Activated CD4-positive, alpha-beta memory T cell treated with anti-CD3 and anti-CD28 coated beads for 36 hours (primary cell): ENCODE measurements at places on chromosomes 3 and 15. TPM values are rescaled to one million over a fixed set of nuclear protein-coding genes. Genes with fewer than 3 reads are reported as not detected.

DNA sequence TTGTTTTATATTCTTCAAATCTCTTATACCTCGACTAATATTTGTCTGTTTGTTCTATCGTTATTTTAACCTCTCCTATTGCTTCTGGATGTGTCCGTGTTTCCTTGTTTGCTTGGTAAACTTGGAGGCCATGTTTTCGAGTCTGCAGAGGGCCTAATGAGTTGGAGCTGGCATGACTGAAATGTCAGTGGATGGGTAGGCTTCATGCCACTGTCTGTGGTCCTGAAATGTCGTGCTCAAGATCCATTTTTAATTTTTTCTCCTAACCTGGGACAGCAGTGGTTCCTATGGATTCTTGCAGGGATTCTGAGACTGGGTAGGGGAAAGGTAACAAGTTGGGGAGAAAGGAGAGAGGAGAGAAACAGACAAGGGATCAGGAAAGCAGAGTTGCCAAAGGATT lies 18.8 kb upstream of the GASK1A start:
- no peak for DNase-seq
- peaks cover 11% of the 10 kb centered on the region for H3K4me1 ChIP-seq
- no peak overlapping the region for H3K4me3 ChIP-seq
- peaks cover 3% of the 10 kb centered on the region for H3K27me3 ChIP-seq

DNA sequence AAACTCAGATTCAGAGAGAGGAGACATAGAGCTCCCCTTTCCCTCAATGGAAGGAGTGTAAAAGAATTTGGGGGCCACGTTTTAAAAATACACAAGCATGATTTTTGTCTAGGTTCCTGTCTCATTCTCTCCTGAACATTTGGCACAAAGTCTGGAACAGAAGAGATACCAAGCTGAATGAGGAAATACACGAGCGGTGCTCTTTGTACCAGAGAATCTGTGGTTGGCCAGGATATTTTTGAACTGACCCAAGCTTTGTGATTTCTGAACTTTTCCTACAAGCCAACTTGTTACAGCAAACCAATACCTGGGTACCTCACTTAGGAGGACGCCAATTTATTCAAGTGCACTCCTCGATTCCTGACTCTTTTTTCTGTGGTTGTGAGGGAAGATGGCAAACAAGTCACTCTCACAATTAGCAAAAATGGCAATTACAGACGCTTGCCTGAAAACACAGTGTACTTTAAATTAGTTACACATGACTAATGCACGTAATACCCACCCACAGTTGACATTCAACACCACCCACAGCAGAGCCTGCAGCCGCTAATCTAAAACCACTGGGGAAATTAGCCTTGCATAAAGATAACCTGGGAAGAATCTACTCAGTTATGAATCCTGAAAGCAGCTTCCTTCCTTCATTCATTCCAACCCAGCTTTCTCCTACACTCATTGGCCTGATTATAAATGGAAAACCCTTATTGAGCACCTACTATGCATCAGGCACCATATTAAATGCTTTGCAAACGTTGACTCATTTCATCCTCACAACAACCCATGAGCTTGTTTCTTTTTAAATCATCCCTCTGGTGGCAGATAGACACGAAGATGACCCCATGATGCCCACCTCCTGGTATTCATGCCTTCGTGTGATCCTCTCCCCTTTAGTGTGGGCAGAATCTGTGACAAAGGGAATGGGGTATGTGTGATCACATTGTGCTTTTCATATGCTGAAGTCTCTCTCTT lies 293.5 kb downstream of the KBTBD8 start:
- no peak overlapping the region for H3K27ac ChIP-seq
- DNase-seq: peak; percentile 11
- H3K4me1 ChIP-seq: peaks cover 10% of the 10 kb centered on the region
- no peak overlapping the region for H3K4me3 ChIP-seq
- H3K27me3 ChIP-seq: no peaks in the 10 kb centered on the region

DNA sequence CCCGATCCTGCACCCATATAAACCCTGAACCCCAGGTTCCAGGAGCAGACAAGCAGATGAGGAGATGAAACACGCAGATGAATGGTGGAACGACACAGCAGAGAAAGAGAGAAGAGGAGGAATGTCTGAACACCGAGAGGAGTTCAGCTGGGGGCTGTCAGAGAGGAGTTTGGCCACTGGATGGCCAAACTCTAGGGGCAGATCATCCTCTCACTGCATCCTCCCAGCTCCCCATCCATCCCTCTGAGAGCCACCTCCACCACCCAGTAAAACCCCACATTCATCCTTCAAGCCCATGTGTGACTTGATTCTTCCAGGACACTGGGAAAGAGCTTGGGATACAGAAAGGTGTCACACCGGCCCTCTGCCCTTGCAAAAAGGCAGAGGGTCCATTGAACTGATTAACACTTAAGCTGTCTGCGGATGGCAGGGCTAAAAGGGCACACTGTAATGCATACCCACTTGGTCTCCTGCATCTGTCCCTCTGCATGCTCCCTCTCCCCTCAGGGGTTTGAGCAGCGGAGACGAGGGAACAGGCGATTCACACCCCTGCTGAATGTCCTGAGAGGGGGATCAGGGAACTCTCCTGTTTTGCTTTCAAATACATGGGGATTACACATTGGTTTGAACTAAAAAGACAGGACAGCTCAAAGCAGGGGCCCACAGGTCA lies 53.8 kb downstream of the TMED3 start:
- no peak overlapping the region for H3K27ac ChIP-seq
- peaks cover 2% of the 10 kb centered on the region for H3K36me3 ChIP-seq
- no peak for DNase-seq
- no peaks in the 10 kb centered on the region for H3K27me3 ChIP-seq

GRCh38 chr3:108041253-108041652 lies 49.6 kb downstream of the CD47 start:
- H3K27ac ChIP-seq: no peak overlapping the region
- no peak overlapping the region for H3K4me3 ChIP-seq
- no peaks in the 10 kb centered on the region for H3K27me3 ChIP-seq
- no peak for DNase-seq
- H3K4me1 ChIP-seq: peaks cover 2% of the 10 kb centered on the region

DNA sequence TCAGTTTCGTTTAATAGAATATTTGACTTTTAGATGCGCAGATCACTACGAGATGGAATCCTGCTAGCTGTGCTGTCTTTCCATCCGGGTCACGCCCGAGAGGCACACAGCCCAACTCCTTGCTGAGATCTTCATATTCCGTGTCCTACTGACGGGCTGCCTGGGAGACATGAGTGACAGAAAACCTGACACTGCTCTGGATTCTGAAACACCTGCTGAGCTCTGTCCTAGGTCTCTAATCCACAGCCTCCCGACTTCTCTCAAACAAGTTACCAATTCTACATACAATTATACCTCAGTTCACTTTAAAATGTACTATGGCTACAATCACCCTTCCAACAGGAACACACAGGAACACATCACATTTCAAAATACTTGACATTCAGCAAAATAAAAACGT lies 27.2 kb downstream of the TFRC start:
- H3K4me3 ChIP-seq: no peak overlapping the region
- no peak for DNase-seq
- H3K27me3 ChIP-seq: no peaks in the 10 kb centered on the region
- peaks cover 70% of the 10 kb centered on the region for H3K36me3 ChIP-seq
- no peak overlapping the region for H3K27ac ChIP-seq

The ROPN1 gene
- not detected for total RNA-seq

The MEIS2 gene
- not detected for total RNA-seq
